ENCODE measurements at places on chromosomes 6 and 20.

- no peak for DNase-seq
Measured at GRCh38 chr20:54084727-54085388, 14.5 kb upstream of the BCAS1 start.

DNA sequence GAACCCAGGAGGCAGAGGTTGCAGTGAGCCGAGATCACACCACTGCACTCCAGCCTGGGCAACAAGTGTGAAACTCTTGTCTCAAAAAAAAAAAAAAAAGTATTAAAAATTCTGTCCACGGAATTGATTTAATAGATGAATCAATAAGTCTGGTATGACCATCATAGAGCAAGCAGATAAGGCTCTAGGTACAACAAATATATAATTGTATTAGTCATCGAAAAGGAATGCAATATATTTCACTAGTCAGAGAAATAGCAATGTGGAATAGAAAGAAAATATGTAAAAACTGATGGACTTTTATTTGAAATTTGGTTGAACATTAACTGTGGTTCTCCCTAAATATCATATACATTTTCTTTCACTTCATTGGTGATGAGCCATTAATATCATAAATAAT, 476.8 kb upstream of the AGPAT4 start:
- DNase-seq, result no peak

GRCh38 chr6:154463573-154464419, 46.7 kb downstream of the CNKSR3 start:
- DNase-seq, result no peak

DNA sequence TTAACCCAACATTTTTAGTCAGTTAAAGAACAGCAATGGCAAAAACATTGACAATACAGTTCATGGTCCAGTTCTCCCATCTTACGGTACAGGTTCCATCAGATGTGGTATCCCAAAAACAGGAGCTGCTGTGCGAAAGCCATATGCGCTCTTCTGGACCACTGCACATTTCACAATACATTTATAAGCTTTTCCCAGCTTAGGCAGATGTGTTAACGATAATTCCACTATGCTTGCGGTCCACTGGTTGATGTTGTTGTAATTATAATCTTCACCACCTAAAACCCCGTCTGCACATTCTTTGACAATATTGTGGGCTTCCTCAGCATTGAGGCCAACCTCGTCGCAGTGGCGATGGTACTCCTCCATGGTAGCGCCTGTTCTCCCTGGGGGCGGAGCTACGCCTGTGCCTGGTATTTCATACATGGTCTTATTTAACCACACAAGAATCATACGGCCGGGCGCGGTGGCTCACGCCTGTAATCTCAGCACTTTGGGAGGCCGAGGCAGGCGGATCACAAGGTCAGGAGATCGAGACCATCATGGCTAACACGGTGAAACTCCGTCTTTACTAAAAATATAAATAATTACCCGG, 52.0 kb downstream of the BFSP1 start:
- no peak for DNase-seq

DNA sequence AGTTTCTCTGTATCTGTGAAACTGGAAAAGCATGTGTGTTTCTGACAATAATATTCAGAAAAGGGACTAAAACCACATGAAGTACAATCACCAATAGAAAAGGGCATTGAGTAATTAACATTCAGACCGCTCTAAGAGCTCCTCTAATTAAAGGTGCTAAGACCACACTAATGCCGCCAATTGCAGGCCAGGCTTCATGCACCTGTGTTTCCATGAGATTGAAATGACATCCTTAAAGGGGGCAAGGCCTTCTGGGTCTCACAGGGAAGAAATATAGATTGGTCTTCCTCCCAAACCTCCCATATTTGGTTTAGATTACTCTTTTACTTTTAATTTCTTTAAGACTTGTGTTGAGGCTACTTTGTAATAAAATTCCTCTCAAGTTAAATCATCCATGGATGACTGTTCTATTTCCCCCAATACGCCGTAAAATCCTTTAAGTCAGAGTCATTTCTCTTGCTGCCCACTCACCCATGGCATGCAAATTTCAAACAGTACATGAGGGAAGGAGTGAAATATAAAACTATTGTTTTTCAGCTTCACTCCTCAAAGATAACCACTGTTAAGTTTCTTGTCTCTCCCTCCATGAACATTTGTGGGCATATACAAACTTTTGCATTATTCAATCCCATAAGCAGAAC, 110.6 kb downstream of the UBE3D start:
- DNase-seq, result no peak

- no peak for DNase-seq
Measured at GRCh38 chr20:43458422-43458924, 777 bp downstream of the SRSF6 start.

DNA sequence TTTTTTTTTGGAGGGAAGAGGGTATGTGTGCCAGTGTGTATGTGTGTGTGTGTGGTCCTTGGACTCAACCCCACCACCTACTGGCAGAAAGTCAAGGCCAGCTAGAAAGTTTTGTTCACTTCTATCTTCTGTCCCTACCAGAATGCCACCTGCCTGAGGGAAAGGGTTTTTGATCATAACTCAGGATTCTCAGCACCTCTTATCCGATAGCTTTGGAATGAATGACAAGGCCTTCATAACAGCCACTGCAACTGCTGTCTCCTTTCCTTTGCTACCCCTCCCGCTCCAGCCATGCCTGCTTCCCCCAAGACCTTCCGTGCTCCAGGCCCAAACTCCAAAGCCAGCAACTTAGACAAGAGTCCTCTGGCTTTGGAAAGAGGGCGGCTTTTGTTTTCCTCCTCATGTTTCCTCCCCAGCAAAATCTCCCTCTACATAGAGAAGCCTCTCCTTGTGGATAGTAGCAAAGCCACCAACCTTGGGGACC, 18.7 kb downstream of the BTN3A1 start:
- no peak for DNase-seq

DNA sequence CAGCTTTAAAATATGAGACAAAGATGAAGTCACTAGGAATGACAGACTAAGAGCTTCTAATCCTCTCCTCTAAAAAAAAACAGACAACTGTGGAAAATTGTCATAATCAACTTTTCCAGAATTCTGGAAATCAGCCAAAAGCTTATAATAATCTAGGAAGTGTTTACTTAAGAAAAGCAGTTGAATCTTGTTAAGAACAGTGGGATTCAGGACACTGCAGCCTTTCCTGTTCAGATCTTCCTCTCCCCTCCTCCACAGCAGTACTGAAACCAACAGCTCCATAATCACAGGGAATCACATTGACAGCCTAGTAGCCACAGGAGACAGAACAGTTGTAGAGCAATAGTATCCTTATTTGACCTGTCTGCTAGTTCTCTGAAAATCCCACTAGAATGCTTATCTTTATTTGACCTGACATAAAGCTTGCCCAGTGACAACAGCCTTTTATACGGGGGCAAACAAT, 41.6 kb downstream of the IBTK start:
- DNase-seq, result no peak

DNA sequence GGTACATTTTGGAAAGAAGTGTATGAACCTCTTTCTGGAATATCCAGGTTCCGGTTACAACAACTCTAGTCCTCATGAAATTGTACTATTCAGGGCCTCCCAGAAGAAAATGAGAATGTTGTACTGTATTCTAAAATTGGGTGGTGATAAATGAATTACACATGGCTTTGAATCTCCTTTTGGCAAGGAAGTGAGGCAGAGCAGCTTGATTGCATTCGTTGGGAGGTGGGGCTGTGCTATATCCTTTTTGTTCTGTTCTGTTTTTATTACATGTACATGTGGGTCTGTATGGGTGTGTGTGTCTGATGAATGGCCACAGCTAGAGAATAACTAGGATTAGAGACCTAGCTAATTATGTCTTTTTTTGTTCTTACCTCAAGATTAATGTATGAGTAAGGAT, 37.8 kb upstream of the SNRPB2 start:
- DNase-seq, result no peak

GRCh38 chr6:143449714-143450452, 612 bp downstream of the ADAT2 start:
- peak; percentile 23 for DNase-seq

GRCh38 chr6:117783279-117783678, 108.0 kb downstream of the NUS1 start:
- no peak for DNase-seq

DNA sequence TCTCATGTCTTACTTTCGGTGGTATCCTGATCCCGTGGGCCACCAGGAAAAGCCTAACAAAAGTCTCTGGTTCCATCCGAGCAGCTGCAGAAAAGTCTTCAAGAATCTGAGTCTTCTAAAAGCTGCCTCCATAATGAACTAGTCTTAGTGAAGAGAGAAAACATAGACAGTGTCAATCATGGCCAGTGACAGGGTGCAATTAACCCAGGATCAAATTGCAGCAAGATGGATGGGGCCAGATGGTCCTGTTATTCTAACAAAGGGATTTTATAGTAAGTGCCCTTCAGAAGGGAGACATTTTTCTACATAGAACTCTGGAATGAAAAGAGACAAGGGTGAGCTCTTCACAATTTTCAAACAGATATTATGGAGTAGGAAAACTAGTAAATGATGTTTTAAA, 281.6 kb upstream of the ZFP64 start:
- no peak for DNase-seq

DNA sequence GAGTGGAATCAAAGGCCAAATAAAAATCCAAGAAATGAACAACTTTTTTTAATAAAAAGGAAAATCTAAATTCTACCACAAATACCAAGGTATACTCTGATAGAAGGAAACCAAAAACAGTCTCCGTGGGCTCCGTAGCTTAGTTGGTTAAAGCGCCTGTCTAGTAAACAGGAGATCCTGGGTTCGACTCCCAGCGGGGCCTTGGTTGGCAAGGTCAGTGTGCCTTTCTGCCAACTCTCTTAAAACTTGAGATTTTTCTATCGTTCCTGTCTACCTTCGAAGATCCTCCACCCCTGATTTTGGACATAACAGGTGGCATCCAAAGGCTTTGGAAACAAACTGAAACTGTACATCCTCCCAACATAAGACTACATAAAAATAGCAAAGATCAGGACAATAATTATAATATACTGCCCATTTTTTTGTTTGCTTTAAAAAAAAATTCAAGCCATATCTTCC, 197.9 kb downstream of the TRIM27 start:
- no peak for DNase-seq

GRCh38 chr20:63829603-63829944, 1.5 kb downstream of the ZBTB46 start:
- DNase-seq, result no peak

- DNase-seq, result no peak
Measured at GRCh38 chr20:53097371-53097770, 125.2 kb downstream of the TSHZ2 start.

GRCh38 chr6:125867483-125867942, 76.8 kb downstream of the NCOA7 start:
- DNase-seq, result no peak

DNA sequence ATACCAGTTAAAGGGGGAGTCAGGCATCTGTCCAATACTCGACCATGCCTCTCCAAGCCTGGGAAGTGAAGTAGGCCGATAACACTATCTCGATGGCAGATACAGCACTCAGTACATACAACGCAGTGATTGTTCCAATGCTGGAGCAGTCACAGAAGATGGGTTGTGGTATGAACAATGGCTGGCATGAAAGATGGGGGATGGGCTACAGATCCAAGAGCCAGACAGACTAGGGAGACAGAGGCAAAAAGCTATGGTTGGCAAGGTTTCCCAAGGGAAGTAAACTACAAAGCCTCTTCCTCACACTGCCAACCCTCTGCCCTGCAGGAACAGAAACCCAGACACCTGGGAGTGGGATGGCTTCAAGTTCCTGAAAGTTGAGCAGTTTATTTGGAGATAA, 19.2 kb downstream of the FKBP1A start:
- no peak for DNase-seq

DNA sequence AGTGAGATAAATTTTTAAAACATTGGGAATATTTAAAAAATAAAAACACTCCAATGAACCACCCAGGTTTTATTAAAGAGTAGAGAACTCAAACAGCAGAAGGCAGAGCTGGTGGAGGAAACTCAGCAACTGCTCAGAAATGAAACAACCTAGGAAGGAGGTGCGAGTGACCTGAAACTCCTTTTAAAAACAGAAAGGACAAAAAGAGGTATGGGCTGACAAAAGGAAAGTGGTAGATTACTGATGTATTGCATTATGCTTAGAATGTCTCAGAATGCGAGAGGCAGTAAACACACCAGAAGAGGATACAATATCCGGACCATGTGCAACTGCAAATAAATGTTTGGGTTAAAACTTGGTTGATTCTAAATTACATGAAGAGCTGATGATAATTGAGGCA, 97.6 kb downstream of the ESR1 start:
- no peak for DNase-seq

DNA sequence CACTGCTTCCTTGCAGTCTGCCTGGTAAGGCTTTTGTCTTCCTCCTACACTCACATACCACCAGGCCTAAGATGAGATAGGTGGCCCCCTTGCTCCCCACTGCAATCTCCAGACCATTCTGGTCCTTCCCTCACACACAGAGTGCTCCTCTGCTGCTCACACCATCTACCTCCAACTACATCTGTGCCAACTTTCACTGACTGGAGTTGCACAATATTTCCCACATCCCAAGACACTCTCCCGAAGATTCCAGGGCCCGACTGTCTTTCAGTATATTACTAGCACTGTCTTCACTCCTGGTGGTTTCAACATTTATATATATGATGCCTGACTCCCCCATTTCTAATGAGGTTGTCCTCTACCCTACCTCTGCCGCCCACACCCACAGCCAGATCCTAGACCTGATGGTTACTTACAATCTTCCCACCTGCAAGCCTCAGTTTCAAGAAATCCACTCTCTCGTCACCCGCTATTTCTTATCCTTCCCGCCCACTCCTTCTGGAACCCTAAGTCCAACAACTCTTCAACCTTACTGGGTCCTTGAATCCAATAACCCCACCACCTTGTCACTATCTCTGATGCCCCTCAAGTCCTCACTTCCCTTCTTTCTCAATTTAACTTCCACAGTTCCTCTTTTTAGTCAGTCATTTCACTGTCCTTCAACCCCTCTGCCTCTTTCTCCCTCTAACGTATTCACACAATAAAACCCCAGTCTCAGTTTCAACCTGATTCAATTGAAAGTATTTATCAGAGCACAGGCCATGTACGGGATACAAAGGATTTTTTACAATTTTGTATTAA, 21.6 kb downstream of the RALGAPA2 start:
- no peak for DNase-seq

DNA sequence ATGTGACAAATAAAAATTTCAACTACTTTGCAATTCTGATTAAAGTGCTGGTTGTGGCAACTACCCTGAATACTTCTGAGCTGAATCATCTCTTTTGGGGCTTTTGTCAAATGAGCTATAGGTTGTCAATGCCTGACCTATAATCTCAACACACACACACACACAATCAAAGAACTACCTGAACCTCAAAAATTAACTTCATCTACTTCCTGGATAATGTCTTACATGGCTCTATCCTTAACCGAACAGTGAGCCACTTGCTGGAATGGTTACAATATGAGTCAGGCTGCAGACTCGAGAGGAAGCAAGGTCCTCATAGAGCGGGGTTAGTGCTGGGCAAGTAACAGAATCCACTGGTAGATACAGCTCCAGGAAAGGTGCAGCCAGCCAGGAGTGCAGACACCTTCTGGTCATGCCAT, 70.6 kb upstream of the DST start:
- DNase-seq, result no peak

- DNase-seq, result no peak
Measured at GRCh38 chr20:32917191-32917950, 58.6 kb downstream of the EFCAB8 start.

GRCh38 chr20:50005471-50005981, 22.7 kb downstream of the SNAI1 start:
- no peak for DNase-seq

- no peak for DNase-seq
Measured at GRCh38 chr20:45153752-45154151, 20.9 kb upstream of the PI3 start.
